Sciatic nerve (tissue), 2 donors: ENCODE measurements at places on chromosomes 4 and X.
A peak's percentile ranks its signal among the peaks of the same experiment; 100 is the strongest.

- no peak for DNase-seq
Observed at GRCh38 chr4:108887034-108887433, 124.2 kb upstream of the ETNPPL start.

DNA sequence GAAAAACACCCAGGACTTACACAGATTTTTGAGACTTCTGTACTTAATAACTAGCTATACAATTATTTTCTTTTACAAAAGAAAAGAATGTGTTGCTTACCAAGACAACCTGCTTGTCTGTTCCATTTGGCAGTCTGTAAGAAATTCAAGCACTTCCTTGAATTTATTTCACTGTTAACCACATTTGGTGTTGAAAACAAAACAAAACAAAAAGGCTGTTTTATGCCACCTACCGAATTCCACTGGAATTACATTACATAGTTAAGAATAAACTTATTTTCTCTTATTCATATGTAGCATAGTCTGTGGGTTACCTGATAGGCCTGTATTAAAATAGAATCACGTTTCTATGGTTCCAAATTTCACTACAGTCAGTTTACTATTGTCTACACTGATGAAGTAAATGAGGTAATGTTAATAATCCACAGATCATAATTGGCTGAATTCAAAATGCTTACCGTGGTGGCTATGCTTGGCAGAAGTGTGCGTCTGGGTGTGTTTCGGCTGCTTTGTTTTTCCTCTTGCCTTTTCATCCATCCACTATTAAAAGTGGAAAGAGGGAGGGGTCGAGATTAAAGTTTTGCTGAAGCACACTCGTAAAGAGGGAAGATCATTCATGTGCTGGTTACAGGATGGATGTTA lies at the start of gene TLR1:
Gene TLR1 (minus strand): TSS at position 138 of the 642 bp plus-strand sequence. CDS start 5,960 bp downstream, outside the sequence.
- DNase-seq, result no peak

DNA sequence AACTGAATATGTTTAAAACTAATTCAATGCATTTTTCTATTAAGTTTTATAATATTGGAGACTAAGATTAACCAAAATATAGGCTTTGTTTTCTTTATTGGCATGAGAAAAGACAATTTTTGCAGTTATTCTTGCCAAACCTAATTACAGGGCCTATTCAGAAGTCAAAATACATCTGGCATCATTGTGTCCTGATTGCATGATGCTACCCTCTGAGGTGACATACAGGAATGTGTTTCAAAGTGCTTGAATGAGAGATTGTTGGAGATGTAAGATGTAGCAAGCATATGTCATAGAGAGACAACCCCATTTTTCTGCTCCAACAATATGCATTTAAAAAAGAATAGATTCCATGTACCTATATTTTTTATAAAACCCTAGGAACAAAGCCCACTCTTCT lies 1036.4 kb downstream of the PCDH18 start:
- DNase-seq, result no peak

DNA sequence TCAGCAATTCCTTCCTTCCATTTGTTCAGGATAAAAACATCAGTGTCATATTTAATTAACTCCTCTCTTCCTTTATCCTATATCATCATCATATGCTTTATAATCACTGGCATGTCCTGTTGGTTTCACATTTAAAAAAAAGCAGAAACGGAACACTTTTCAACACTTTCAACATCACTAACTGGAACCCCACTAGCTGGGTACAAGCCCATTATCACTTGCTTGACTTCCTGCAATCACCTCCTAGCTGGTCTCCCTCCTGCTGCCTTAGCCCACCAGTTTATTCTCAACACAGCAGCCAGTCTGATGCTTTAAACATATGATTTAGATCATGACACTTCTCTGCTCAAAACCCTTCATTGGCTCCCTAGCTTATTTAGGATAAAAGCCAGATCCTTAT lies 116.4 kb upstream of the LSM6 start:
- no peak for DNase-seq

- DNase-seq, result peak; percentile 71
Observed at GRCh38 chrX:139932073-139932900, 566 bp downstream of the ATP11C start.

GRCh38 chr4:186158021-186158813 lies 33.1 kb upstream of the CYP4V2 start:
- DNase-seq, result no peak

- no peak for DNase-seq
Observed at GRCh38 chr4:2417226-2417764, 1.1 kb downstream of the ZFYVE28 start.

DNA sequence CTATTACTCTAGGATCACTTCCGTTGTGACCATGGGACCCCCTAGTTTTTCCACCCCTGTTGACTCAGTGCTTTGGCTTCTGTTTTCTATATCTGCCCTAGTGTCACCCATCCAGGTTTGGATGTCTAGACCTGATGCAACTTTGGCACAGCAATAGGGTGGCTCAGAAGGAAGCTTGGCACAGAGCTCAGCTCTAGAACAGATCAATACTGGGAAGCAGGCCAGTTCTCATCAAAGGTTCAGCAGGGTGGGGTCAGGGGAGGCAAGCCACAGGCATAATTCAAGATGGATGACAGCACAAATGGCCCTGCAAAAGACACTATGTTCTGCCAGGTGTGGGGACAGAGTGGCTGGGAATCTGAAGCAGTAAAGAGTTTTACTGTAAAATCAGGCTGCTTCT lies 74.2 kb upstream of the EGFL6 start:
- DNase-seq, result no peak

DNA sequence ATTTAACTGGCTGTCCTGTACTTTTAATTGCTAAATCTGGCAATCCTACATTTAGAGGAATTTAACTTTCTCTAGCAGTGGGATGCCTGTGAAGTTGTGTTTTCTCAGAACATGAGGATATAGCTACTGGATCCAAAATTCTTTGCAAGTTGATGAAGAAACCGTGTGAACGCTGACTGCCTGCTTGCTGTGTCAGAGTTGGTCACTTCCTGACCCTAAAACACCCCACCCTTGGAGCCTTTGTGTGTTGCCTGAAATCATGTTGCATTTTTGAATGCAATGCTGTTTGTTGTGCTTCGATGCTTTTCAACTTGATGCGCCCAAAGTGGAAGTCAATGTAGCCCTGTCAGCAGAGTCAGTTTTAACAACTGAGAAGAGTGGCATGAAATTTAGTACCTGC lies 211.2 kb downstream of the ANK2 start:
- no peak for DNase-seq

DNA sequence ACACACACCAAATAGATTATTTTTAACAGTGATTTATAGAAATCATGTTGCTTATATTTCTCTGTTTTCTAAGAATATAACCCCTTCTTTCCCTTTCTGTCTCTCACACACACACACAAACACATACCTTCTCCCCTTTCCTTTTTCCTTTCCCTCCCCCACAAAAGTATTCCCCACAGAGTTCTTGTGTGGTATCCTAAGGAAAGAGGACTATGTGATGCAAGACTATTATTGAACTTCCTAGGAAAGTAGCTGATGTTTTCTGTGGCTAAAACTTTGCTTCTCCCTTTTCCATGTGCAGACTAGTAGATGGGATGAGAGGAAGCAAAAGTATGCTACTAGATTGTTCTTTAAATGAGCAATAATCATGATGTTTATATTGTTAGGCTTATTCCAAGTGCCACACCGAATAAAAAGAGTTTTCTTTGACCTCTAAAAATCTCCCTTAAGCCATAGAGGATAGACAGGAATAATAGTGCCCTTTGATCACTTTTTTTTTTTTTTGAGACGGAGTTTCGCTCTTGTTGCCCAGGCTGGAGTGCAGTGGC lies 38.7 kb downstream of the CPEB2 start:
- DNase-seq, result no peak

- DNase-seq, result no peak
Observed at GRCh38 chr4:77125961-77126360, 31.0 kb upstream of the CCNG2 start.

DNA sequence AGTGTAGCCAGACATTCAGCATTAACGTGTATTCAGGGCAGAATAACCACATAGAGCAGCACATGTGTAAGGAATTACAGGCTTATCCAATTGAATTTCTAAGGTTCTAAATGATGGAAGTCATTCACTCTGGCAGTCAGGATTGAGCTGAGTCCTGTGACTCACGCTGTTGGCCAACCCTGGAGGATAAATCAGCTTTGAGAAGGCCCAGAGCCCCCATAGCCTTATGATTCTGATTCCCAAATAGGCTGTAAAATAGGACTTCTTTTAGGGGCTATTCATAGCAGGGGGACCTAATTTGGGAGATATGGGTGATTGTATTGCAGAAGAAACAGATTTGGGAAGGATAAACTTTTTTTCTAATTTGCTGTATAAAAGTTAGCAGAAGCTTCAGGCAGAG lies 8.1 kb upstream of the HPF1 start:
- DNase-seq, result no peak

DNA sequence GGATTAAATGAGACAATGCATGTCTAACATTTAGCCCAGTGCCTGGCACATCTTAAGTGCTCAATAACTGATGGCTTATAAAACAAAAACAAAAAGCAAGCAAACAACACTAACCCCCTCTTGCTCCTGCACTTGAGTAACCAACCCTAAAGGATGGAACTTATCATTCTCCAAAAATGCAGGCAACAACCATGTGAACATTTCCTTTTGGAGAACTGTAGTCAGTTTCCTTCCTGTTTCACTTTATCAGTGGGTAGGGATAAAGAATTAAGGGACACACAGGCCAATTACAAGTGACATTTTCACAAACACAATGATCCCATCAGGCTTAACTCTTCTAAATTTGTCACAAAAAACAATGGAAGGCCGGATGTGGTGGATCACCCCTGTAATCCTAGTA lies 30.4 kb downstream of the RPS3A start:
- DNase-seq, result no peak

GRCh38 chr4:56062526-56063145 lies 113.9 kb downstream of the CEP135 start:
- DNase-seq, result no peak

- DNase-seq, result no peak
Observed at GRCh38 chr4:123364906-123365305, 31.7 kb upstream of the SPRY1 start.

GRCh38 chrX:149631234-149632165 lies at the start of gene TMEM185A:
Gene TMEM185A (minus strand): TSS chrX:149631792. CDS start chrX:149631580, 212 bp downstream.
- peak; percentile 76 for DNase-seq

- DNase-seq, result no peak
Observed at GRCh38 chrX:77114501-77114900, 332.7 kb upstream of the FGF16 start.

DNA sequence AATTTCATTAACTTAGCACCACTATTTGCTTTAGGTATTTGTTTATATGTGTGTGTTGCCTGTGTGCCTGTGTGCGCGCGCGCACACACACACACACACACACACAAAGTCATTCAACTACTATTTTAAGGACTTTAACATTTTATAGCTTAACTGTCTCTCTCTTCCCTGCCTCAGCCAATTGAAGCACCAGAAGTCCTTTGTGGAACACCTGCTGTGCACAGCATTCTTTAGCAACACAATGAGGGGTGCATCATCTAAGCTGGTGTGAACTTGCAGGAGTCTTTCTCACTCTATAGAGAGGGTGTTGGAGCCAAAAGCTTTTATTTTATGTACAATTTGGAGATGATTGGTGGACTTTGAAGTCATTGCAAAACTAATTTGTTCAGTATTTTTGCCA lies 31.3 kb downstream of the SLIT2 start:
- no peak for DNase-seq

GRCh38 chr4:48203819-48204218 lies 65.8 kb downstream of the TEC start:
- DNase-seq, result no peak

GRCh38 chrX:126820700-126821420 lies 1.3 kb downstream of the PRR32 start:
- no peak for DNase-seq
